M059J (cell line): ENCODE measurements at places on chromosomes 7 and 10. TPM values are rescaled to one million over a fixed set of nuclear protein-coding genes. Genes with fewer than 3 reads are reported as not detected.

The LIPM gene
- not detected in 2 replicates for total RNA-seq

The FAM53B gene
- 7.7 and 16.7 TPM in 2 replicates for total RNA-seq

The LRRC18 gene
- not detected in 2 replicates for total RNA-seq

The PSMG3 gene
- total RNA-seq: 86.5 and 87.9 TPM in 2 replicates

The LRRN3 gene
- total RNA-seq: 5.9 and 7.8 TPM in 2 replicates

The MYPN gene
- total RNA-seq: 30.8 and 34.5 TPM in 2 replicates

The CPA5 gene
- not detected in 2 replicates for total RNA-seq

The PAPOLB gene
- not detected in 2 replicates for total RNA-seq

The BEND7 gene
- 0.79 and 1.5 TPM in 2 replicates for total RNA-seq

The ASB10 gene
- total RNA-seq: not detected in 2 replicates

The HPSE2 gene
- 0.57 and 0.86 TPM in 2 replicates for total RNA-seq

The FKBP9 gene
- total RNA-seq: 150 and 170 TPM in 2 replicates

The GIMAP4 gene
- total RNA-seq: not detected in 2 replicates

The PDE6C gene
- not detected in 2 replicates for total RNA-seq

The CYP3A7 gene
- not detected in 2 replicates for total RNA-seq

The BICC1 gene
- total RNA-seq: 28.4 and 39.1 TPM in 2 replicates

The BMPER gene
- 1.5 and 2.3 TPM in 2 replicates for total RNA-seq
